Activated CD4-positive, alpha-beta memory T cell treated with anti-CD3 and anti-CD28 coated beads for 36 hours (primary cell): ENCODE measurements at places on chromosomes 7 and 10.

GRCh38 chr10:112613620-112614019 lies 166.6 kb downstream of the VTI1A start:
- no peak for DNase-seq

GRCh38 chr10:119503821-119504220 lies 38.7 kb downstream of the RGS10 start:
- DNase-seq, result no peak

GRCh38 chr10:74035303-74035702 lies 37.4 kb downstream of the VCL start:
- no peak for DNase-seq

GRCh38 chr10:110802090-110802489 lies 69.6 kb upstream of the PDCD4 start:
- no peak for DNase-seq

DNA sequence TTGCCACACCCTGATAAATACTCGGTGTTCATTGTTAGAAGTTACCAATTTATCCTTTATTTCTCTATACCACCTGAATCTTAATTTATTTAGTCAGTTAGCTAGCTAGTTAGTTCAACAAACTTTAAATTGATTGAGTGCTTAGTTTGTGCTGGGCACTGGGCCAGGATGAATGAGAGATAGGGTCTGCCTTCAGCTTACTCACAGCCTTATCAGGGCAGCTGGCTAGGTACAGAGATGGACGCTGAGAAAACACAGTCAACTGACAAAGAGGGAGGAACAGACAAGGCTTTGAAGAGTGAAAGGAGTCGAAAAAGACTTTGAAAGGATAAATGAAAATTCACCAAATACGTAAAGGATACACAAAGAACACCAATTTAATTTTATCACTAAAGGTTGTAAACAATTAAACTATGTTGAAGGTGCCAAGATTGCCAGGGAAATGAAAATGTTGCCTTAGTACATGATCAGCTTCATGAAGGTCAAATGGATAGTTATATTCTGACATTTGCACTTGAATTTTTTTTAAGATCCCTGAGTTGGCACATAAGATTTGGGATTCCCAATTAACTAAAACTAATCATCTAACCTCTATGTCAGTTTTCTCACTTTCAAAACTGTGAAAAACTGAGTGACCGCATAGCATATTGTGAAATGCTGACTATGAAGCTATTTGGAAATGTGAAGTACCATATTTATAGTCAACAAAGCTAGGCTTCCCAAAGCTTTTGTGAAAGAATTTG lies 2.1 kb downstream of the CAV2 start:
- no peak for DNase-seq

DNA sequence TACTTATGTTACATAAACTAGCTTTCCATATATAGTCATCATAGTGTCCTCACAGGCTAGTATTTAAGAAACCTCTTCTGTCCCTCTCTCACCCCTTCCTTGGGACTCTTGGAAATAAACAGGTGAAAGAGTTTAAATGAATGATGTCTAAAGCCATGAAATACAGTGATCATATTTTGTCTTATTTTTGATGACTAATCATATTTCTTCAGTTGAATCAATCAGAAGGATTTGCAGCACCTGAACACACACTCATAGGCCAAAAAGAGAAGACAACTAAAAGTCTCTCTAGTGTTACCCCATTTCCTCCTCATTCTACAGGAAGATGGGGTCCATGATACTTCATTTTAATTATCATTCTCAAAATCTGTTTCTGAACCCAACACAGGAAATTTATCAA lies 8.6 kb upstream of the ATAD1 start:
- DNase-seq, result no peak

DNA sequence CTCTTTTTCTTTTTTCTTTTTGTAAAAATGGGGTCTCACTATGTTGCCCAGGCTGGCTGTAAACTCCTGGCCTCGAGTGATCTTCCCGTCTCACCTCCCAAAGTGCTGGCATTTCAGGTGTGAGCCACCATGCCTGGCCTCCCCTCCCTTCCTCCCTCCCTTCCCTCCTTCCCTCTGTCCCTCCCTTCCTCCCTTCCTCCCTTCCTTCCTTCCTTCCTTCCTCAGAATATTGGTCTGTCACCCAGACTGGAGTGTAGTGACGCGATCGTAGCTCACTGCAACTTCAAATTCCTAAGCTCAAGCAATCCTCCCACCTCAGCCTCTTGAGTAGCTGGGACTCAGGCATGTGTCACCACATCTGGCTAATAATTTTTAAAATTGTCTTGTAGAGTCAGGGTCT lies 8.4 kb downstream of the AGAP3 start:
- DNase-seq, result no peak

- DNase-seq, result no peak
These were observed 80.4 kb downstream of the CHST15 start for GRCh38 chr10:124012991-124013390.
